GF-D8 (cell line): ENCODE measurements at places on chromosomes 7 and 10.

- DNase-seq, result no peak
Measured at GRCh38 chr7:119996634-119997033, 276.3 kb upstream of the KCND2 start.

DNA sequence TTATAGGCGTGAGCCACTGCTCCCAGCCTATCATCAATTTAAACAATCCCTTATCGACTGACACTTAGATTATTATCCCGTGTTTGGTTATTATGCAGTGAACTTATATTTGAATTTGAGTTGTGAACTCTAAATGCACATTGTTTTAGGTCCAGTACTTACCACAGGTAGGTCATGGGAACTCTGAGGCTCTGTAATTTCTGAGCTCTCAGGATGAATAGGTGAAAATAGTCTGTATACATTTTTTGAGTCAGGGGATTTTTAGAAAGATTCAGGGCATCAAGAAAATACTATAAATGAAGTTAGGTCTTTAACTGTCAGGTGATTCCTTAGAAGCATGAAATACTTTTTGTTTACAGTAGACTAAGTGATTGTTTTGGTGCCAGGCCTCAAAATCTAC lies 8.8 kb downstream of the CCDC136 start:
- no peak for DNase-seq

DNA sequence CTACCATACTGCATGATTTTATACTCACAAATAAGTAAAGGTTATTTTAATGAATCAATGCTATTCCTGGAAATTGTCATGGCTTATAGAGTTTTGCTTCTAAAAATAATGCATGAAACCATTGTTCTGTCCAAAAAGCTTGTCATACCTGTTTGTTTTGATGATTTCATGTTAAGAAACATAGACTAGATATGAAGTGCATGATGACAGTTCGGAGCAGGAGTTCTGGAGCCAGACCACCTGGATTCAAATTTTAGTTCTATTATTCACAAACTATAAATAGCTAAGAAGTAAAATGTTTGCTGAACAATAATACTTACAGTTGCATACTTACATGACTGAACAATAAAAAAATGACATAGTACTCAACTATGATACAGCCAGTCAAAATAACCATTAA lies 107.0 kb upstream of the AKR1E2 start:
- no peak for DNase-seq

- no peak for DNase-seq
Measured at GRCh38 chr7:106372595-106373318, 88.0 kb upstream of the NAMPT start.

DNA sequence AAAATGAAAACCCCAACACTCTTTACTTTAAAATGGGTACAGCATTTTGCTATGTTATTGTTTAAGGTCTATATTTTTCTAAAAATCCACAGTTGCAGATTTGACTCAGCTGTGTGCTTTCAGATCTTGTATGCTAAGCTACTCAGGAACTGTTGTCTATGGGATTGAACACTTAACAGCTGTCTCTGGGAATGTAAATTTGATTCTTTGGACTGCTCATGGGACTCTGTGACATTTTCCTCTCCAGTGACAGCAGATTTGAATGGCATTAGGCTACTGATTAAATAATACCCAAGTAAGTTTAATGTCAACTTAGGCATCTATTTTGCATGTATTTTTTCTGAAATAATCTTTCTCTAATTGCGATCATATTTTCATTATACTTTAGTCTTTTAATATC lies 1.7 kb upstream of the CD36 start:
- DNase-seq, result no peak

DNA sequence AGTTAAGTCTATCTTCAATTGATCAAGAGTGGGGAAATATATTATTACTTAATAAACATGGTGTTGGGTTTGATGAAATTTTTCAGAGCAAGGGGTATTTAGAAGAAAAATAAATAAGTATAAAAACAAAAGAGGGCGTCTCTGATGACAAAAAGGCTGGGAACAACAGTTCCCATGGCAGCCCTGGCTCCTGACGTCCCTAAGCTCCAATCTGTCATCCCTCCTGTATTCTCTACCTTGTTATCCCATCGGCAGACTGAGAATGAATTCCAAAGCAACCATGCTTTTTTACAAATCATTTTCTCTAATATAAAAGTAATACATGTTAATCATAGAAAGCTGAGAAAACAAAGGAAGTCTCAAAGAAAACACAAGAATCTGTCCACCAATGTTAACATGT lies 55.5 kb downstream of the SORBS1 start:
- DNase-seq, result no peak

- DNase-seq, result no peak
Measured at GRCh38 chr10:4345877-4346646, 479.9 kb upstream of the AKR1E2 start.

DNA sequence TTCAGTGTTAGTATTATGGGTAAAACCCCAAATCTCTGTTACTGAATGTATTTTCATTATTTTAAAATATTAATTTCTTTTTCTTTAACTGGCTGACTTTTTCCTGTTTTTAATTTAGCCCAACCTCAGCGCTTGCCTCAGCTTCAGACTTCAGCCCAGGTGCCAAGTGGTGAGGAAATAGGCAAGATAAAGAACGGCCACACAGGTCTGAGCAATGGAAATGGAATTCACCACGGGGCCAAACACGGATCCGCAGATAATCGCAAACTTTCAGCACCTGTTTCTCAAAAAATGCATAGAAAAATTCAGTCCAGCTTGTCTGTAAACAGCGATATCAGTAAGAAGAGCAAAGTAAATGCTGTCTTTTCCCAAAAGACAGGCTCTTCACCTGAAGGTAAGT lies 57.5 kb downstream of the MDFIC start:
- no peak for DNase-seq

DNA sequence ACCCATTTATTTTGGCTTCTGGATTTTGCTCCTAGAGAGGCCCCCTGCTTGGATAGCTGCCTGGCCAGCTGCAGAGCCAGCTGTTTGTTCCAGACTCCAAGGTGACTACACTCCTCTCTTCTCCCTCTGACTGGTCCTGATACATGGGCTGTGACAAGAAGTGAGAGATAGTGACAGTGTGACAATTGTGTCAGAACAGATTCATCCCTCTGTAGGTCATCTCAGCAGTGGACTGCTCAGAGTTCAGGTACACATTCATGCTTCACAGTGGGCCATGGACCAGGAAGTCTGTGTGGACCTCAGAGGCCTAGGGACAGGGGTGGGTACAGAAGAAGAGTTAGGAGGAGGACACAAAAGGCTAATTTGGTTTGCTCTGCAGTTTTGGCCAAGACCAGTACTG lies 188.2 kb upstream of the MKLN1 start:
- no peak for DNase-seq

DNA sequence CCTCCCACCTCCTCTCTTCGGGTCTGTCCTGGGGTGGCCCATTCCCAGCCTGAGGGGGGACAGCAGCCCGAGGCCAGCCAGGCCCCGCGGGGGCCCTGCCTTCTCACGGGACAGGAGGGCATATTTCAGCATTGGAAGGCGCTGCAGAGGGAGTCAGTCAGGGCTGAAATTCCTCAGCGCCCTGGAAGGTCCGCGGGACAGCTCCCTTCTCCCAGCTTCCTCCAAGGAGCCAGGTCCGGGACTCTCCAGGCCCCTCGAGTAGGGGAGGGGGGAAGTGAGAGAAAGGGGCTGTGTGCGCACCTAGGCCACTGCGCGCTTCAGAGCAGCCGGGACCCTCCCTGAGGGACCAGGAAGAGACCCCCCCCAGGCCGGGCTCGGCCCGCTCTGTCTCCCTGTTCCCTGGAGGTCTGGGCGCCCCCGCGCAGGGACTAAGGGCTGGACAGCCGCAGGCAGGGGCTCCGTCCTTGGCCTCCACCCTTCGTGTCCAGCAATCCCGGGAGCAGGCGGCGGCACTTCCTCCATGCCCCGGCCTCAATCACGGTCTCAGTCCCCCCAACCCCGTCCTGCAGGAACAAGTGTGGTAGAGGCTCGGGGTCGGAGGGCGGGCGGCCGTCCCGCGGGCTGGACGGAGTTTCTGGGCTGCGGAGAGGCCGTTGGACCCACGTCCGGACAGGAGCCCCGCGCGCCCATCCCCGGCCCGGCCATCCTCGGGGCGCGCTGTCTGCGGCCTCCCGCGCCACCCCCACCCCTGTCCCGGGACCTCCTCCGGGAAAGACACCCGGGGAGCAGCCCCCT lies 6.0 kb upstream of the ELFN1 start:
- DNase-seq, result no peak

- peak; percentile 51 for DNase-seq
Measured at GRCh38 chr10:5684971-5685763, 529 bp downstream of the TASOR2 start.

DNA sequence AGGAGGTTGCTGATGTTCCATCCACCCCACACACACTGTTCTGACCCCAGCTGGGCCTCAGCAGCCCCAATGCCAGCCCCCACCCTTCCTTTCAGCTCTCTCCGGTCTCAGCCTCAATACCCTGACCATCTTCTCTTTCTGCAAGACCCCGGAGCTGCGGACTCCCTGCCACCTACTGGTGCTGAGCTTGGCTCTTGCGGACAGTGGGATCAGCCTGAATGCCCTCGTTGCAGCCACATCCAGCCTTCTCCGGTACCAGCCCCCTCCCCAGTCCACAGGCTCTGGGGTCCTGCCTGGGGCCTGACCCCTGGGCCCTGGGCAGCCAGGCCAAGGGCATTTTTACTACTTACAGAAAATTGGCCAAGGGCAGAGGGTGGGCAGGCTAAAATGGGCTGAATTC lies 2.6 kb downstream of the RGR start:
- no peak for DNase-seq

DNA sequence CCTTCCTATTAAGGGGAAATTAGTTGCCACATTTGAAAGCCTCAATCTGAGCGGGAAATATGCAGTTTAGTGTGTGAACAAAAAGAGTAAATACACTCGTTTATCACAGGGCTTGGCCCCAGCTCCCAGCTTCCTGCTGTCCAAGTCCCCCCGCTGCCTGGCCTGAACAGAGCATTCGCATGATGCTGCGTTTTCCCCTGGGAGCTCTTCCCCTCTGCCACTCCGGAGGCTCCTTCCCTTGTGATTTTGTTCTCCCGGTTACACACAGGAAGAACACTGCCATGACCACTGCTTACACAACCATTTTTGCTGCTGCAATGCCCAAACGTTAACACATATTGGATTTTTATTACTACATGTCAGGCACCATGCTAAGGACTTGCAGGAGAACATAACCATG lies 120.7 kb upstream of the ADARB2 start:
- DNase-seq, result no peak

- DNase-seq, result no peak
Measured at GRCh38 chr7:134016223-134016941, 110.8 kb upstream of the LRGUK start.

DNA sequence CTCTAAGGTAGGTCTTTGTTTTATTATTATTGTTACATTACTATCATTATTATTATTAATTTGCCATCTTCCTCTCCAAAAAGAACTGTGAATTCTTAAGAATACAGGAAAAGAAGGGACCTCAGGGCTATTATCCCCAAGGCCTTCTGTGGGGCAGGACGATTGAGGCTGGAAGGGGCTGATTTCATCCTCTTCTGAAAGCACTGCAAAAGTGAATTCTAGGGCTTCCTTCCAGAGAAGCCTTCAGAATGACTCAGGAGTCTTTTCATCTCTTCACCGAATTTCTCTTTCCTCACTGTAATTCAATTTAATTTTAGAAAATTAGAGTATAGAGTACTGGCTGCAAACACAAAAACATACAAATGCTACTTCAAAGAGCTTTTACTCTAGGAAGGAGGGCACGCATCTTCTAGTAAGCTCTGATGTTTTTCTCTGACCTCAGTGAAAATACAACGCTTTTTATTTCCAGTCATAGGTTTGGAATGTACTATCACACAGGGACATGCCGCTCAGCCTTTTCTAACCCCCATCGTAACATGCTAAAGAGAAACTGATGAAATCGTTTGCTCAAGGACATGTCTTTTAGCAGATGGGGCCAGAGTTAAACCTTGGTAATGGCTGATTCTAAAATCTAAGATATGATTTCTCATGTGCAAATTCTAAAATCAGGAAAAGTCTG lies 280.2 kb upstream of the PITRM1 start:
- no peak for DNase-seq

- DNase-seq, result no peak
Measured at GRCh38 chr7:141178486-141179135, 104.7 kb downstream of the TMEM178B start.

- no peak for DNase-seq
Measured at GRCh38 chr7:102040569-102040968, 223.1 kb downstream of the CUX1 start.

GRCh38 chr7:21972397-21972784 lies 26.7 kb upstream of the CDCA7L start:
- no peak for DNase-seq

DNA sequence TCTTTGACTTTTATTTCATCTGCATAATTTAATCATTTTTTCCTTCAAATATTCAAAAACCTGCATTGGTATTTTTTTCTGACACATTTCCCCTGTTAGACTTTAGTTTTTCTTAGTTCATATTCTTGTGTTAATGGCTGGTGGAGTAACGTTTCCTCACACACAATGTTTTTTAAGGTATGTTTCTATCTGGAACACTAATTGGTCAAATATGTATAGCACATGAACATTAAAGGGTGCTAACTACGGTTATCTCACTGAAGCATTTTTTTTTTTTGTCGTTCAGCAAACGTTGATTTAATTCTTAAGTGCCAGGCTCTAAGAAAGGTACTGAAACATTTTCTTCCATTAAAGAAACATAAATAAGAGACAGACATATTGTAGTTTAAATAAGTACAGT lies 87.7 kb downstream of the PTPRZ1 start:
- DNase-seq, result no peak

DNA sequence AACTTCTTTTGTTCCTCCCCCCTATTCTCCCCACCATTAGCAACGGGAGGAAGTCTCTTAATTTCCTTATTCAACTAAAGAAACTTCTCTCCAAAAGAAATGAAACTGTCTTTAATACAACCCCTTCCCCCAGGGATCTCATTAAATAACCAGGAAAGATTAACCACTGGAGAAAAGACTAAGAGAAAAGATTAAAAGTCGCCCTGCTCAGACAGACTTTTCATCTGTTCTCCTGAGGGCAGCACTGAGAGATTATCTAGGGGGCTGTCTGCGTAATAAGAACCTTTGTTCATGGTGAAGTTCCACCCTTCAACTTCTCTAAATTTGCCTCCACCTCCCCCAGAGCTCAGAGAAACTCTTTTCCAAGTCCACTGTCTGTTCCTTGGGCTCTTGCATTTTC lies 105.5 kb downstream of the HGF start:
- no peak for DNase-seq

GRCh38 chr10:6396226-6396625 lies 183.8 kb downstream of the PRKCQ start:
- DNase-seq, result no peak

- no peak for DNase-seq
Measured at GRCh38 chr7:148153616-148154284, 436.8 kb upstream of the C7orf33 start.

GRCh38 chr10:119531067-119531466 lies 11.5 kb downstream of the RGS10 start:
- no peak for DNase-seq

- no peak for DNase-seq
Measured at GRCh38 chr10:35927990-35928488, 285.9 kb upstream of the FZD8 start.

- no peak for DNase-seq
Measured at GRCh38 chr7:118420888-118421287, 196.4 kb downstream of the ANKRD7 start.
